NCI-H1105 treated with DMSO at 0.1 percent for 48 hours (cell line): ENCODE measurements at places on chromosomes 5 and 9.

- no peak for DNase-seq
Measured at GRCh38 chr9:21153336-21154017, 11.8 kb upstream of the IFNW1 start.

DNA sequence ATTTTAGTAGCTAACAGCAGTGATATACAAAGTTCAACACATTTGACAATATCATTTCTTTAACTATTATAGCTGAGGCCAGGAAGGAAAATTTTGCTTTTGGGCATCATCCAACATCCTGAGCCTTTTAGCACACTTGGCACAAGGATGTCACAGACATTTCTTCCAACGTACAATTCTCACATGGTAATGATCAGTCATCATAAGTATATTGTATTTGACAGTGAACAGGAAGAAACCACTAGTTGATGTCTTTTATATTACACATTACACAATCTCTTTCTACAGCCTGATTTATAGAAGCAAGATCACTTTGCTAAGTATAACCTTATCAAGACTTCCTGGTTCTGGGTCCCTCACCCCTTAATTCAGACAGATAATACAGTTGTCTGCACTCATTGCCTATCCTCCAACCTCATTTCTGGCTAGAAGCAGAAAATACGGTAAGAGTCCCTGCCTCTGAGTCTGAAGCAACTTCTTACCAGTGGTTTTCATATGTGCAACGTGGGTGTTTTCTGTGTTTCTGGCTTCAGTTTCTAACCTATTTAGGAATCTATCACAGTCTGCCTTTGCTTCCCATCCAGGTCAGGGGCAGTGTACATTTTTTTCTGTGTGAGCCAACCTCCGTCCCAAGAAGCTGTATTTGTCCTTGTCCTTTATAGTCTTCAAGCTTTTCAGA is 167.8 kb downstream of the PAM start:
- DNase-seq, result no peak

GRCh38 chr9:94907264-94907936 is 180.9 kb downstream of the AOPEP start:
- DNase-seq, result no peak

DNA sequence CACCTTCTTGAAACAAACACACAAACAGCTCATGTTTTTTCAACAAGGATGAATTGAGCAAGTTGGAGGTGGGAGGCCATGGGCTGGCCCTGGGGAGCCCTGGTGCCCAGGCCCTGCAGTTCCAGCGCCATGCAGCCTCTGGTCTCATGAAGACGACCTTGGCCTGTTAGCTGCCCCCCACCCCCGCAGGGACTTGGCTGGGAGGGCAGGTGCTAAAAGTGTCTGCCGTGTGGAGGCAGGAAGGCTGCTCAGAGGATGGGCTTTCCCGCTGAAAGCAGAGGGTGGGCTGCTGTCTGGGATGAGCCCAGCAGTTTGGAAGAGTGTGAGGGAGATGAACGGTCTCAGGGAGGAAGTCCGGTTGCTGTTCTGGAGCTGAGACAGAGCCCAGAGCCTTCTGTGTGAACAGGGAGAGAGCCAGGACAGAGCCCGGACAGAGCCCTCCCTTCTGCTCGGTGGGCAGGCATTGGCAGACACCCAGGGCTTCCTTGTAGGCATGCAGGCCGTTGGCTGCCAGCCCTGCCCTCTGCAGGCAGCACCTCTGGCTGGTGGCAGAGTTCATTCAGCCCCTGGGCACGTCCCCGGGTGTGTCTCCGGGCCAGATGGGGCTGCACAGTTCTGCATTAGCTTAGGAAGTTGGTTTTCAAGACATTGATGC is 18.7 kb downstream of the ROPN1L start:
- DNase-seq, result no peak

DNA sequence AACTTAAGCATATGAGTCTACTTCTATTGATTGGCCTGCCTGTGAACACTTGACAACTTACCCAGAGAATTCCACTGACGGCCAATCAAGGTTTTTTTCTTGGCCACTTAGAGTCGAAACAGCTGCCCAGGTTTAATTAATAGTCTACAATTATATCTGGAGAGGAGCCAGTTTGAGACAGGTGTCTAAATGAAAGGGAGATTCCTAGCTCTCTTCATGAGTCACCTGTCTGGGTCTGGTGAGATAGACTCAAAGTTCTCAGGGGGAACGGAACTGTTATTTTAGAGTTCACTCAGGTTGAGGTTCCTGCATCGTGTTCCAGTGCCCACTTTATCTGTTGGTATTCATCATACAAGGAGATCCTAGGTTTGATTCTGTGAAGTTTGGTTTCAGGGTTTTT is 111.0 kb downstream of the CD180 start:
- DNase-seq, result peak; percentile 94

- no peak for DNase-seq
Measured at GRCh38 chr5:42813533-42813932, 1.8 kb upstream of the SELENOP start.

GRCh38 chr9:135695642-135696041 is 3.6 kb downstream of the SOHLH1 start:
- DNase-seq, result no peak

DNA sequence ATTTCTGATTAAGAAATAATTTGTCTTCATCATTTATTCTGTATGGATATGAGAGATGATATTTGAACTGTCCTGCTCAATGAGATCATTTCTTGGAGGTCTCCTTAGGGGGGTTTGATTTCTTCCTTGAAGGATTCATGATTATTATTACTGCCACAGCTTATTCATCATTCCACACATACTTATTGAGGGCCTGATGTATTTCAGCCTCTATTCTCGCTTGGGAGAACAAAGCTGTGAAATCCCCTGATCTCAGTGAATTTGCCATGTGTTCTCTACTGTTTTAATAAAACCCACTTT is 36.9 kb downstream of the PARP8 start:
- DNase-seq, result no peak

DNA sequence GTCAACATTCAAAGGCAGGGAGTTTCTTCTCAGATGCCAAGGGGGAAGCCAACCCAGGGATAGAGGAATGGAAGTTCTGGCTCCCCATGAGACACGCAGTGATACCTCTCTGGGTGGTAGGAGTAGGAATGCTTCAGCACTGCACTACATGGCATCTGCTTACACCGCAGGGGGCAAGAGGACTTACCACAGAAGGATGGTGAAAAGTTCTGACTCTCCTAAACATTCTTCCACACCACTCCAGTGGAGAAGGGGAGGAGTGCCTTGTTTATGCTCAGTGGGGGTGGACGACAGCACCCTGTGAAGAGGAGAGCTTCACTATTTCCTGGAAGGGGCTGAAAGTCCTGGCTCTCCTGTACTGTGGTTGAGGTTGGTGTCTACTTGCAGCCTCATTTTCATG is 1011.3 kb upstream of the WWC1 start:
- no peak for DNase-seq

GRCh38 chr5:127435821-127436220 is 81.6 kb upstream of the PRRC1 start:
- DNase-seq, result no peak

DNA sequence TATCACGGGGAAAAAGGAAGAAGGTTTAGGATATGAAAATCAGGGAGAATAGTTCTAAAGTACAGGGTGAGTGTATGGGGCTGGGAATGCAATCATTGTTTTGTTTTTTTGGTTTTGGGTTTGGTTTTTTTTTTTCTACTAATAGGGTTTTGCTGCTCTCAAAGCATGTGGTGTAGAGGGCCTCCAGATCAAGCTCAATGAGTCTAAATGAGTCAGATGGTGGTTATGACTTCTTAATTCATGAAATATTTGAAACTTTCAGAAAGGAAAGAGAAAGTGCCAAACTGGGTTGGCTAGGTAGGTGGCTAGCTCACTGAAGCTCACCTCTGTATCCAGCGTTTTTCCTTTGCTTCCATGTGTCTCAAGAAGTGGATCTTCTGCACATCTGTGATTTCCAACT is 10.7 kb downstream of the OR1L8 start:
- no peak for DNase-seq

DNA sequence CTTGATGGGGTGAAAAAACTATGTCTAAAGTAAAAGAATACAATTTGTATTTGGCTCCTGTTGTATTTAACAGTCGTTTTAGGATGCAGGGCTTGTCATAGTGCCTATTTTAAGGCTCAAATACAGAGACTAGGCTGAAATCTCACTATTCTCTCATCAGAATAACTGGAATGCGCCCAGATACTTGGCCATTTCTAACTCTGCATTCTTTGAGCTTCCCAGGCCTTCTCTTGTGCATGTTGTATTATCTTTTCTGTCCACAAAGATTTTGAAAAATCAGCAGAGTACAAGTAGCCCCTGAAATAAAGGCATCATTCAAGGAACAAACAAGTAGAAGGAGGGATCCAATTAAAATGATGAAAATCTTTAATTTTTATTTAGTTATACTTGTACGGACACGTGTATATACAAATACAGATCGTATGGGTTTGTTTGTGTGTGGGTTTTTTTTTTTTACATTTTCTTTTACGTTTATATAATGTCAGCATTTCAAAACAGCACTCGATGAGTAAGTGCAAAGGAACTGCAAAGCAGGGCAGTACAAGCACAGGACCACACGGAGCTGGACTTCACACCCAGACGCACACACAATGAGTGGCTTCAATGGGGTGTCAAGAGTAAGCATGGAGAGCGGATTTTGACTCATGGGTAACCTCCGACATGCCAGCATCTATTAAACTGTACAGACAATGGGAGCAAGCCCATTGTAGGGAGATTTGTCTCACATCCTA is 294.0 kb downstream of the EFNA5 start:
- no peak for DNase-seq

GRCh38 chr5:74261866-74262265 is 378.7 kb downstream of the ENC1 start:
- no peak for DNase-seq

DNA sequence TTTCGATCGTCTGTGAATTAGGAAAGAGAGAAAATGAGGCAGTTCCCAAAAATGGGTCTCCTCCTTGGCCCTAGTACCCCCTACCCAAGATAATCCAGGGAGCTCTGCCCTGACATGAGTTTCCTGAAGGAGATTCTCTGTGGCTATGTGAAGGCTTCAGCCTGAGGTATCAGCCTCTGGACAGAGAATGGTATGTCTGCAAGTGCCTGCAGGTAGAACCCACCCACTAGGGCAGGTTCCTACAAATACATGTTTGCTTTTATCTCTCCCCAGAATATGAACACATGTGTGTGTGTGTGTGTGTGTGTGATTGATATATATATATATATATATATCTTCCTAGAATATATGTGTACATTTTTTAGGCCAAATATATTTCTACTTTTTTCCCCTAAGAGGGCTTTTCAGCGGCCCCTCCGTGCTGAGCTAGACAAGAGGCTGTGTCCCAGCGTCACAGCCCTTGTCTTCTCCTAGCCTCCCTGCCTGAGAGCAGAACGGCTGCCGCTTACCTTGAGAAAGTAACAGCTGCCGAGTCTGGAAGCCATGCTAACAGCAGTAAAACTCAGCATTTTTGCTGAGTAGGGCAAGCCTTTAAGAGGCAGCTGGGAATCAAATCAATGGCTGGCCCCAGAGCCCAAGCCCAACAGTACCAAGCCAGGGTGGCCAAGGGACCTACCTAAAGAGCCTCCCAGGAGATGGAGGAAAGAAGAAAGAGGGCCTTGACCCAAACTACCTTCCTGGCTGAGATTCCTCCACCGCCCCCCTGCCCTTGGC is 2.1 kb downstream of the BRINP1 start:
- no peak for DNase-seq

- DNase-seq, result no peak
Measured at GRCh38 chr9:85408494-85408893, 333.3 kb downstream of the AGTPBP1 start.

DNA sequence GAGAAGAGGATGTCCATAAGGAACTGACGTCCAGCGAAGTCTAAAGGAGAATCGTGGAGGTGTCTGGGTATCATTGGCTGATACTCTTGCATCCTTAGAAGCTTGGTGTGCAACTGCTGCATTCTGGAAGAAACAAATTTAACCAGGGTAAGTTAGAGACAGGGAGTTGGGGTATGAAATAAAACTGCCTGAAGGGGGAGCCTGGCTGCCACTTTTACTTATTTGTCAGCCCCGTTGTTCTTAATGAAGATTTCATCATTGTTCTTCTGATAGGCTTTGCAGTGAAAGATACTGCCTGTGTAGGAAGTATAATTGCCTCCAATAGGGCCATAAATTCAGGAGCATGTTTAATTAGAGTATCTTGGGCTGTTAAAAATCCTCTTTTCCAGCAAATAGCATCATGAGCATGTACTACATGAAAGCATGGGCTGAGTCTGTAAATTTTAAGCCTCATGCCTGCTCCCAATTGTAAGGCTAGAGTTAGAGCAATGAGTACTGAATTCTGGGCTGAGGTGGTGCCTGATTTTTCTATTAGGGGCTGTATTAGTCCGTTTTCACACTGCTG is 1264.5 kb upstream of the ACO1 start:
- peak; percentile 34 for DNase-seq

GRCh38 chr9:126499005-126499910 is 114.5 kb upstream of the LMX1B start:
- peak; percentile 36 for DNase-seq

- no peak for DNase-seq
Measured at GRCh38 chr5:77087484-77088261, 588 bp upstream of the ZBED3 start.

GRCh38 chr9:137710704-137711103 is 91.9 kb downstream of the EHMT1 start:
- no peak for DNase-seq

DNA sequence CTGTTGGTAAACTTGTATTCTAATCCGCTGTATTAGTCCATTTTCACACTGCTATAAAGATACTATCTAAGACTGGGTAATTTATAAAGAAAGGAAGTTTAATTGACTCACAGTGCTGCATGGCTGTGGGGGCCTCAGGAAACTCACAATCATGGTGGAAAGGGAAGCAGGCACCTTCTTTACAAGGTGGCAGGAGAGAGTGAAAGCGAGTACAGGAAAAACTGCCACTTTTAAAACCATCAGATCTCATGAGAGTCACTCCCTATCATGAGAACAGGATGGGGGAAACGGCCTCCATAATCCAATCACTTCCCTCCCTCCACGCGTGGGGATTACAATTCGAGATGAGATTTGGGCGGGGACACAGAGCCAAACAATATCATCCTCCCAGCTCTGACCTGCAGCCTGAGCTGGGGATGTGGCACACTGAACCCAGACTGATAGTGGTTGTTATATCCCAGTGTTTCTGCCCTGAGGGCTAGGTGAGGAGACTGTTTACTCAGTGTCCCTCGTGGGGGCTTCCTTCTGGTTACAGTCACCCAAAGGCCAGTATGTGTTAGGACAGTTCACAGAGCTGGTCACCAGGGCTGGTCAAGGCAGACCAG is 488.3 kb downstream of the KDM4C start:
- no peak for DNase-seq

DNA sequence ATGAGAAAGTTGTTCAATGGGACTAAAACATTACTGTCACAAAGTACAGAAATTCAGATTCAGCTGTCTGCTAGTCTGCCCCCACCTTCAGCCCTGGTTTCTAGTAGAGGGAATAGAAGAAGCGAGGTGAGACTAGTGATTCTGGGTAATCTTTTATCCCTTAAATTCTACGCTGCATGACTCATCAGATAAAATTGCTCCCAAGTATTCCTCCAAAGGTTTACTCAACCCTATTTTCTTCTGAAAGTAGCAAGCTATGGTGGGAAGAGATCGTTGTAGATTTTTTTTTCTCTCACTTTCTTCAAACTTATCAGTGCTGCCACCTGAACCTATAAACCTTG is 318.9 kb upstream of the RIOK2 start:
- no peak for DNase-seq
